ENCODE measurements at places on chromosomes 12 and 14.

GRCh38 chr12:119178544-119179334 is at the start of gene HSPB8:
Gene HSPB8 (plus strand): TSS chr12:119178931. CDS start chr12:119179313, 382 bp downstream.
- peak; percentile 47 for DNase-seq

GRCh38 chr14:53153702-53154112 is 584 bp upstream of the DDHD1 start:
- no peak for DNase-seq

GRCh38 chr14:97270308-97270707 is 473.1 kb downstream of the VRK1 start:
- peak; percentile 55 for DNase-seq

GRCh38 chr12:11702959-11703358 is 53.5 kb downstream of the ETV6 start:
- DNase-seq: no peak

DNA sequence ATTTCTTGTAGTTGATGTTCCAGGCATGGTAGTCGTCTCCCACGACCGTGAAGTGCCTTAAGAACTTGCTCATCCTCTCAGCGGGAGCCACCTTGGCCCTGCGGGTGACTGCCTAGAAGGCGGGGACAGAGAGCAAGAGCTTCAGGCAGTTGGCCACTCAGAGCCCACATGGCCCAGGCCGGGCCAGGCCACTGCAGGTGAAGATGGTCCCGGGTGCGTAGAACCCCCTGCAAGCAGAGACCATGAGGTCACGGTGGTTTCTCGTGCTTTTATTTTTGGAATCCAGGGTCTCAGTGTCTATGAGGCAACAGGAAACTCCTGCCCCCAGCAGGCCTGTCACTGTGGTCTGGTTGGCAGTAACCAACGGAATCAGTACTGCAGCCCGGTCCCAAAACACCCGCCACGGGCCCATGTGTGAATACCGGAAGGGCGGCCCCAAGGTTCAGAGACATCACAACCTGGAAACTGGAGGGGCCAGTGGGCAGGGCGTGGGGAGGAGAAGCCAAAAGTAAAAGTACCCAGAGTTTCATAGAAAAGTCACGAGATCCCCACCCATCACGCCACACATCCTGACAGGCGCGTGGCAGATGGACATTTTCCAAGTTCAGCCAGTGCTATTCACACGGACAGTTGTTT is 27.5 kb downstream of the HVCN1 start:
- DNase-seq: no peak

DNA sequence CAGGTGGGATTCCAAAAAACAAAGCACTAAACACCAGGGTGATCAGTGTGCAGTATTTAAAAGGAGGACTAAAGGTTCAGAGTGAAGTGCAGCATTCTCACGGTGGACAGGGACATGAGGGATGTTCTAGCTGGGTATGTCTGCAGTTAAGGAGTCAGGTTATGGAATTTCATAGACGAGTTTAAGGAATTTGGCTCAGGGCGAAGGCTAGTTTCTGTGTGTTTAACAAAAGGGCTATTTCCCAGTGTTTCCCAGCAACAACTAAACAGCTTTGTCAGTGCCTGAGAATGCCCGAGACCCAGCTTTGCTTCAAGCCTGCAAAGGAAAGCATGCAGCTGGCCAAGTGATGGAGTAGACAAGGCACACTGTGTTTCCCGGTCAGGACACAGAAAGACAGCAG is 7.0 kb downstream of the KRT1 start:
- no peak for DNase-seq

- DNase-seq: no peak
These were observed 21.4 kb upstream of the MLXIP start for GRCh38 chr12:122057007-122057735.

GRCh38 chr12:46402451-46402850 is 29.9 kb upstream of the SLC38A2 start:
- peak; percentile 80 for DNase-seq

DNA sequence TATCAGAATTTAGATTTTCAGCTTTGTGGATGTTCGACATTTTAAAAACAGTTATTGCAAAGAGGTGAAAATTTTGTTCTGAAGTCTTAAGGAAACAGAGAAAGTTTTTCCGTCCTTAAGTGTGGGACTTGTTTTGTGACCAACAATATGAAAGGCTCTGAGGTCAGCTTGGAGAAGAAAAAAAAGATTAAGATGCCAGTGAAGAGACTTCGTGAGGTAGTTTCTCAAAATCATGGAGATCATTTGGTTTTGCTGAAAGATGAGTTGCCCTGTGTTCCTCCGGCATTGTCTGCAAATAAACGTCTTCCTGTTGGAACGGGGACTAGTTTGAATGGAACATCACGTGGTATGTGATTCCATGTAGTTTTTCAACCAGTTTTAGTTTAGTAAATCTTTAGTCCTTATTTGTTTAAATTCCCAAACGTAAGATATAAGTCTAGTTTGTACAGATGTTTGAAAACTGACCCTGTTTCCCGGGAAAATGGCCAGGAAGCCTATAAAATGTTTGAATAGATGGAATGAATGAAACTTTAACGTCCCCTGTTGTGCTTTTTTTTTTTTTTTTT is 682 bp downstream of the KIAA0586 start:
- peak; percentile 80 for DNase-seq

DNA sequence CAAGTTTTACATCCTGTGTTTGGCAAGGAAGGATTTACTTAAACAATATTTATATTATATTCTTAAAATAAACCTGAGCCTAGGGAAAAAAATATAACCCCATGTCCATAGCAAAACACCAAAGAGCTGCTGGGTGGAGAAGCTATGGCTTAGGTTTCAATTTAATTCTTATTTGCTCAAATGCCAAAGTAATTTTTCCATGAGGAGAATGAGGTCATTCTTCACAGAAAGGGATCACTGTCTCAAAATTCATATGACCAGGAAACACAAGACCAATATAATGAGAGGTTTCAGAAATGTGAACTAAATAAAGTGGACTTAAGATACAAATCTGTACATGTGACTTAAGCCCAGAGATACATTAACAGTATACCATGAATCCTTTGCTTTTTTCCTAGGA is 195.0 kb downstream of the PHLDA1 start:
- DNase-seq: no peak

- peak; percentile 56 for DNase-seq
These were observed 8.1 kb upstream of the RABGGTA start for GRCh38 chr14:24279301-24280186.

- DNase-seq: no peak
These were observed 235.2 kb downstream of the SLC41A2 start for GRCh38 chr12:104722601-104723534.

DNA sequence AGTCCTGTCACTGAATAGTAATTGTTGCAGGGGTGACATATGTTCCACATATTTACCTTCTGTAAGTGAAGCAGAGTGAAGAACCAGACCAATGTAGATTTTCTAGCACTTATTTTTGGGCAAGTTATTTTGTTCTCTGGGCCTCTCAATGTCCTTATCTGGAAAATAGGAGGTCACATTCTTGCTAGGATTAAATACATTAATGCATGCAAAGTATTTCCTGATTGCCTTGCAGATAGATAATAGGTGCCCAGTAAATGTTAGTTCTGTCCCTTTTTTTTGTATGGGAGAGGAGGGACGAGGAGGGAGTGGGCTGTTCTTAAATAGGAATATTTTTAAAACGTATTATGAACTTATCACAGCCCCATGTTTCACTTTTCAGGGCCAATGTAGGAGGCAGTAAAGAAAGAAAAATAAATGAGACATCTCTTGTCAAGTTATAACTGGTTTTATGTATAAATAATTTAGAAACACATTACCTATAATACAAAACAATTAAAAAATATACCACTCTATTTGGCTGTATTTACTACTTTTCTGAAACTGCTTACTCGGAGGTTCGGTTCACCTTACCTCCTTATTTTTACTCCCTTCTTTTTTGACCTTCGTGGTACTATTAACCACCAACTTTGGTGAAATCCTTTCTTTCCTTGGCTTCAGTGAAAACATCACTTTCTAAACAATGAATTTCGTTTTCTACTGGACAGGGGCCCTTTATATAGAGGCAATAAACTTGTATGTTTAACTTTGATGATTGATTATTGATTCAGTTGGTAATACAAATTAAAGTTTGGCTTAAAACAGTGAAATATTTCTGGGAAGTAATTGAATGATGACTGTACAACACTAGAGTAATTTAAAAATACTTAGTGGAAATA is 41.9 kb downstream of the DIP2B start:
- DNase-seq: peak; percentile 55

GRCh38 chr12:75913502-75914351 is 117.8 kb downstream of the PHLDA1 start:
- no peak for DNase-seq

GRCh38 chr12:130117701-130118100 is 44.6 kb upstream of the FZD10 start:
- DNase-seq: no peak

- DNase-seq: peak; percentile 81
These were observed 381.1 kb downstream of the SEC23A start for GRCh38 chr14:38721822-38722431.

DNA sequence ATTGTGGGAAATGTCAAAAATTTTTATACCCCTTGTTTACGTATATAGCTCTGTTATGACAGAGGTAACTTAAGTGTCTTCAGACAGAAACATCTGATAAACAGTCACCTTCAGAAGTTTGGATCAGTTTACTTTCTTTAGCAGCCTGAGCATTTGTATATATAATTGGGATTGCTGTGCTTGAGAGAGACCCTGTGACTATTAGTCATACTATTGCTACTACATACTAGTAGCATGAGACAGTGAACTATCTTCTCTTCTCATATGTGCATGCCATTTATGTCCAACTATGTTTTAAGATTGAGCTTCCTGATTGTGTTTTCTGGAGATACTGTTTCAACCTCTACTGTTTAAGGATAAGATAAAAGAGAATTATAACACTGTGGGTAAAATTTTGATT is 101.5 kb downstream of the PDE6H start:
- no peak for DNase-seq

DNA sequence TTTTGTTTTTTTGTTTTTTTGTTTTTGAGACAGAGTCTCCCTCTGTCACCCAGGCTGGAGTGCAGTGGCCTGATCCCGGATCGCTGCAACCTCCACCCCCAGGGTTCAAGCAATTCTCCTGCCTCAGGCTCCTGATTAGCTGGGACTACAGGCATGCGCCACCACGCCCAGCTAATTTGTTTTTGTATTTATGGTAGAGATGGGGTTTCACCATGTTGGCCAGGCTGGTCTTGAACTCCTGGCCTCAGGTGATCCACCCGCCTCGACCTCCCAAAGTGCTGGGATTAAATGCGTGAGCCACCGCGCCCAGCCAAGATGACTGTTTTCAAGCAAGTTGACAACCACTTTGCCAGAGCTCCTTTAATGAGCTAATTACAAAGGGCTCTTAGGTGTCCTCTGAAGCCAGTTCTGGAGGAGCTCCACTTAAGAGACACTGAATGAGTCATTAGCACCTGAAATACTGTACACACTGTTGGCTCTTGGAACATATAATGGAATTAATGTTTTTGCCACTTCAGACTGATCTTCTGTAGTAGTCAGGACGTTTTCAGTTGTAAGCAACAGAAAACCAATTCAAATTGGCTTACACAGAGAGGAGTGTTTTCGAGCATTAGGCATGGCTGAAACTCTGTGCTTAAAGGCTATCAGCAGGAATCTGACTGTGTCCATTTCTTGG is 55.4 kb upstream of the MED13L start:
- DNase-seq: no peak

GRCh38 chr14:67680121-67680602 is 5.7 kb upstream of the VTI1B start:
- DNase-seq: peak; percentile 79

- DNase-seq: no peak
These were observed 102.1 kb upstream of the FSCB start for GRCh38 chr14:44609201-44609600.

DNA sequence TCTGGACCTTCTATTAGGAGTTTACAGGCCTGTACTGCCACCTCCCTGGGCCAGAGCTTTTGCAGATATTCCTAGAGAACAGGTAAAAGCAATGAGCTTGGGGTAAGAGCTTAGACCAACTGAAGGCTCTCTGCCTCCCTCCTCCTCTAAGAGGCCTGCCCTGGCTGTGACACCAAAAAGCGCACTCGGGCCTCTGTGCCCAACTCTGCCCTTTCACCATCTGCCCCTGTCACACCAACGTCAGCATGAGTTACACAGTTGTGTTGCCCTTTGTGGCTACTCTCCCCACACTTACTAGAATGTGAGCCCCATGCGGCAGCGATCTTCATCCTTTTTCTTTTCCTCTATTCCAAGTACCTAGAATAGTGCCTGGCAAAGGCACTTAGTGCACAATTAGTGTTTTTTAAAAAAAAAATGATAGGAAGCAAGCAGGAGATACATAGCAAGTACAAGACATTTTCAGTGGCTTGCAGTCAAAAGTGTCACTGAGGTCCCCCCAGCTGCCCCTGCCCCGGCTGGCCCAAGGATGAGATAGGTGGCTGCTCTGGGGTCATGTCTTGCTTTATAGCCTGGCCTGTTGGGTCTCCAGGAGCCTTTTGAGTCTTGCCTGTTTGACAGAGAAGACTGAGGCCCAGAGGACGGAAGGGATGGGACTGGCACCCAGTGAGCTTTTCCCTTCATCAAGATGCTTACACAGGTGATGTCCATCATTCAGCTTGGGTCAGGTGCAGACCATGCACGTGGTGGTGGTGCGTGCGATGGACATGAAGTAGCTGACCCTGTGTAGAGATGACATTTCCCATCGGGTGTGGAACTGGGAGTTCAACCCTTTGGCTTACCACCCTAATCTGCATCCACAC is 12.5 kb downstream of the CKB start:
- no peak for DNase-seq

- DNase-seq: no peak
These were observed 101.6 kb upstream of the ESRRB start for GRCh38 chr14:76274324-76274723.

GRCh38 chr12:108455706-108456105 is 59.4 kb upstream of the FICD start:
- DNase-seq: no peak

DNA sequence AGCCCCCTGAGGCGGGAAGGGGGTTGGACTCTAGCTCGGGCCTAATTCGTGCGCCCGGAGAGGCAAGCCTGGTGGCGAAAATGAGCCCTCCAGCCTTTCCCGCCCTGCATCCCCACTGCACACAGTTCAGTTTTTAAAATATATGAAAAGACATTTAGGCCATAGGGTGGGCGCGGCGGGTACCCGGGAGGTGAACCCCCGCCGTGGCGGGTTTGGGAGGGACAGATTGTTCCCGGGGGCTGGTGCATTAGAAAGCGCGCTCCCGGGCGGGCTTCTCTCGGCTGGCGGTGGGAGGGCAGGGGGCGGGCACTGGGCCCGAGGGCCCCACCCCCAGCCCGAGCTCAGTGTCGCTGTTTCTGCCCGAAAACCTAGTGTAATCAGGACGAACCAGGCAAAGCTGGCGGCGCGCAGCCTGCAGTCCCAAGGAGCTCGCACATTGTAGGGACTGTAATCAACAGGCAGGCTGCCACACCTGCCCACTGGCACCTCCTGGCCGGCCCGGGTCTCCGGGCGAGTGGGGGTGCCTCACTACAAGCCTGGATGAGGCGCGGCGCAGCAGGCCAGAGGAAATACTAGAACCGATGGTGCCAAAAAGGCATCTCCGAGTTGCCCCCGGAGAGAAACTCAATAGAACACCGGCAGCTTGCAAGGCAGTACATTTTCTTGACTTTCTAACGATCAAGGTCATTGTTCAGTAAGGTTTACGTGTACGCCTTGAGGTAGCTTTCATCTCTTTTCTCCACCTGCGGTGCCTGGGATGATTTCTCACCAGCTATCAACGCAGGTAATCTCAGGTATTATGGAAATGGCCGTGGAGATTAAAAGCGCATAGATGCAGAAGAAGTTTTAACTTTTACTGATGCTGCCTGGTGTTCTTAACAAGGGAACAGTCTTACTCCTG is 764 bp upstream of the SPTB start:
- peak; percentile 56 for DNase-seq

GRCh38 chr14:58963873-58964597 is 224.4 kb upstream of the DAAM1 start:
- DNase-seq: no peak
